ENCODE measurements at places on chromosomes 16 and 17.

- no peak for DNase-seq
Observed at GRCh38 chr16:51399908-51400670, 249.0 kb upstream of the SALL1 start.

DNA sequence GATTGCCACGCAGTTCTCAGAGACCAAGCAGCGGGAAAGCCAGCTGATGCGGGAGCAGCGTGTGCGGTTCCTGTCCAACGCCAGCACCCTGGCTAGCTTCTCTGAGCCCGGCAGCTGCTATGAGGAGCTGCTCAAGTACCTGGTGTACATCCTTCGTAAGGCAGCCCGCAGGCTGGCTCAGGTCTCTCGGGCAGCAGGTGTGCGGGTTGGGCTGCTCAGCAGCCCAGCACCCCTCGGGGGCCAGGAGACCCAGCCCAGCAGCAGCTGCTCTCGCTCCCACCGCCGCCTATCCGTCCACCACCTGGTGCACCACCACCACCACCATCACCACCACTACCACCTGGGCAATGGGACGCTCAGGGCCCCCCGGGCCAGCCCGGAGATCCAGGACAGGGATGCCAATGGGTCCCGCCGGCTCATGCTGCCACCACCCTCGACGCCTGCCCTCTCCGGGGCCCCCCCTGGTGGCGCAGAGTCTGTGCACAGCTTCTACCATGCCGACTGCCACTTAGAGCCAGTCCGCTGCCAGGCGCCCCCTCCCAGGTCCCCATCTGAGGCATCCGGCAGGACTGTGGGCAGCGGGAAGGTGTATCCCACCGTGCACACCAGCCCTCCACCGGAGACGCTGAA is 15.2 kb downstream of the CACNA1G start:
- DNase-seq = no peak

DNA sequence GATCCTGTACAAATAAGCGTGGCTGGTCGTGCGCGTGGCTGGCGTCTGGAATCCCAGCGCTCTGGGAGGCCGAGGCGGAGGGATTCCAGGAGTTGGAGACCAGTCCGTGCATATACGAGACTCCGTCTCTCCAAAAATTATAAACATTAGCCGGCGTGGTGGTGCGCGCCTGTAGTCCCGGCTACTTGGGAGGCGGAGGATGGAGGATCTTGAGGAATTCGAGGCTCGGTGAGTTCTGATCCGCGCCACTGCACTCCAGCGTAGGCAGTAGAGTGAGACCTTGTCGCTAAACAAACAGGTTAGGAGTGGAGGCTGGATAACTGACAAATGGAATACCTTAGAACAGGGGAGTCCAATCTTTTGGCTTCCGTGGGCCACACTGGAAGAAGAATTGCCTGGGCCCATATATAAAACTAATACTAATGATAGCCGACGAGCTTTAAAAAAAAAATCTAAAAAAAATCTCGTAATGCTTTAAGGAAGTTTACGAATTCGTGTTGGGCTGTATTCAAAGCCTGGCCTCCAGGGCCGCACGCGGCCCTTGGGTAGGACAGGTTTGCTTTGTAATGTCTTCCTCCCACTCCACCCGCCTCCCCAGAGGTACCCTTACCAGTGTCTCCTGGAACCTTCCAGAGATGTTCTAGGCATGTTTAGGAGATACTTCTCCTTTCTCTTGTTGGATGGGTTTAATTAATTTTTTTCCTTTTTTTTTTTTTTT is 909 bp upstream of the RSL1D1 start:
- no peak for DNase-seq

GRCh38 chr17:80917716-80918560 is 73.7 kb upstream of the CHMP6 start:
- DNase-seq = no peak

DNA sequence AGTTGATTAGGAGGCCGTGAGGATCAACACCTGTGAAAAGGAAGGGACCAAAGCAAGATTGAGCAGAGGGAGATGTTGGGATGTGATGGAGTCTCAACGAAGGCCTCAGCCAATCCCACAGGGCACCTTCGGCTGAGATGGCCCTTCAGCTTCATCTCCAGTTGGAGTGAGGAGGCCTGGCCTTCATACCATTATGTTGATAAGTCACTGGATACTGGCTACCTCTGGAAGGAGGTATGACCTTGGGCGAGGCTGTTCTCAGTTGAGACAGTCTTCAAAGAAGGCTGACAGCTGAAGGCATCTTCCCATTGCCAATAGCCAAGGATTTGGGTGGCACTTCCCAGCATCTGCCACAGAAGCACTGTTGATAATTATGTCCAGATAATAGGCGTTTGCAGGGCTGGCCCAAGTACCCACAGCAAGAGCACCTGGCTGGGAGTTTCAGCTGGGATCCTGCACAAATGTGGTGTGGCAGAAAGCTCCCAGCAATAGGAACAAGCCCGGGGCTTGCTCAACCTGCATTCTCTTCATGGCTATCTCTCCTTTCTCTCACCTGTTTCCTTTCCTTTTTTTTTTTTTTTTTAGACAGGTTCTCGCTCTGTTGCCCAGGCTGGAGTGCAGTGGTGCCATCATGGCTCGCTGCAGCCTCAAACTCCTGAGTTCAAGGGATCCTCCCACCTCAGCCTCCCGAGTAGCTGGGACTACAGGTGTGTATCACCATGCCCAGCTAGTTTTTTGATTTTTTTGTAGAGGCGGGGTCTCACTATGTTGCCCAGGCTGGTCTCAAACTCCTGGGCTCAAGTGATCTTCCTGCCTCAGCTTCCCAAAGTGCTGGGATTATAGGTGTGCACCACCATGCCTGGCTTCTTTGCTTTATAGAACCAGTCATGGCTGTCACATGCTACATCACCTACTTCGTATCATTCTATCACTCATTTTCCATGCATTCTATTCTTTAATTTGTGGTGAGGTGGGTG is 18.2 kb upstream of the MAP3K14 start:
- DNase-seq = no peak

- DNase-seq = no peak
Observed at GRCh38 chr17:49589577-49589927, 13.9 kb downstream of the NXPH3 start.

GRCh38 chr17:47192554-47192953 is 3.5 kb upstream of the CDC27 start:
- no peak for DNase-seq

DNA sequence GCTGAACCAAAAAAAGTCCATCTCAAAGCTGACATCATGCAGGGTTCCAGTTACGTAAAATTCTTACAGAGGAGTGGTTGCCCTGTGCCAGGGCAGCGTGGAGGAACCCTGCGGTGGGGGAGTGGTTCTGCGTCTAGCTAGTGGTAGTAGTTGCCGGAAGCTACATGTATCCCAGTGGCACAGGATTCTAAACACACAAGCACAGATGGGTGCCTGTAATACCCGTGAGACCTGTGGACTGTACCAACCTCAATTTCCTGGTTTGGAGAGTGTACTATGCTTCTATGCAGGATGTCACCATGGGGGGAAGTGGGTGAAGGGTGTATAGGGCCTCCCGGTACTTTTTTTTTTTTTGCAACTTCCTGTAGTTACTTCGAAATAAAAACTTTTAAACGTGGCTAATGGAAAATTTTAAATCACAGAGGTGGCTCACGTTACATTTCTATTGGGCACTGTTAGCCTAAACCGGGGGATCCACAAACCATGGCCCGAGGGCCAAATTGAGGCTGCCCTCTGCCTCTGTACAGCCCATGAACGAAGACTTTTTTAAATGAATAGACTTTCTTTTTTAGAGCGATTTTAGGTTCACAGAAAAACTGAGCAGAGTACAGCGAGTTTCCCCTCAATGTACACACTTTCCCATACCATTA is 38.5 kb downstream of the TBC1D16 start:
- DNase-seq = peak; percentile 45

DNA sequence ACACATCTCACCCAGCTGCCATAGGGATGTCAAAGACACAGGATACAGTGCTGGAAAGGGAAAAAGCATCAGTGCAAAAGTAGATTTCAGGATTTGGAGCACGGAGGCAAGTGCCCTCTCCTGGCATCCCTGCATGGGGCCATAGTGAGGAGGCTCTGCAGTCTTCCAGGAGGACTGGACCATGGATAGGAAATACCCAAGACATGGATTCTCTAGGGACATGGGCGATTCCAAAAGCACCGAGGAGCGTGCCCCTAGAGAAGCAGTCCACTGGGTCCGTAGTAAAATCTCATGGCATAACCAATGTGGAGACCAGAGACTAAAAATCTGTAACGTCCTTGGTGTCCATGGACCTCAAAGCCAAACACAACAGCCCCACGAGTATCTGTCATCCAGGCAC is 818.2 kb downstream of the KCNJ18 start:
- DNase-seq = no peak

- no peak for DNase-seq
Observed at GRCh38 chr17:57902800-57903759, 52.1 kb downstream of the CUEDC1 start.

DNA sequence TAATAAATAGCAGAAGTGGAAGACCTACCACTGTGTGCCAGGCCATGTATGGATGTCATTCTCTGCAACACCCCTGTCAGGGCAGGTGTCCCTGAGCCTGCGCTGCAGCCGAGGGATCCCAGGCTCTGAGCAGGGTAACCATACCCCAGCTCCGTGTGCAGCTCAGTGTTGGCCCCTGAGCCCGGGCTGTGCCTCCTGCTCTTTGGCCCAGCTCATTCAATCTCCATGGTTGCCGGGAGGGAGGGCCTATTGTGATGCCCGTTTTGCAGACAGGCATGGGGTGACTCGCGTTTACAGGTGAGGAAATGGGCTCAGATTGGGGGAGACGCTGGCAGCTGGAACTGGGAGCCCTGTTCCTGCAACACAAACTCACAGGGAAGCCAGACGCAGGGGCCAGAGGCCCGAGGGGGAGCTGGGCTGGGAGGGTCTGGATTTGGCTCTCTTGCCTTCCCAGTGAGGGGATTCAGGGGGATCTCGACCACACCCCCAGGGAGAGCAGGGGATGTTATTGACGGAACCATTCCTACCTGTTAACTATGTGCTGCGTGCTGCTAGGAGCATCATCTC is 190.5 kb downstream of the IRF8 start:
- DNase-seq = no peak

DNA sequence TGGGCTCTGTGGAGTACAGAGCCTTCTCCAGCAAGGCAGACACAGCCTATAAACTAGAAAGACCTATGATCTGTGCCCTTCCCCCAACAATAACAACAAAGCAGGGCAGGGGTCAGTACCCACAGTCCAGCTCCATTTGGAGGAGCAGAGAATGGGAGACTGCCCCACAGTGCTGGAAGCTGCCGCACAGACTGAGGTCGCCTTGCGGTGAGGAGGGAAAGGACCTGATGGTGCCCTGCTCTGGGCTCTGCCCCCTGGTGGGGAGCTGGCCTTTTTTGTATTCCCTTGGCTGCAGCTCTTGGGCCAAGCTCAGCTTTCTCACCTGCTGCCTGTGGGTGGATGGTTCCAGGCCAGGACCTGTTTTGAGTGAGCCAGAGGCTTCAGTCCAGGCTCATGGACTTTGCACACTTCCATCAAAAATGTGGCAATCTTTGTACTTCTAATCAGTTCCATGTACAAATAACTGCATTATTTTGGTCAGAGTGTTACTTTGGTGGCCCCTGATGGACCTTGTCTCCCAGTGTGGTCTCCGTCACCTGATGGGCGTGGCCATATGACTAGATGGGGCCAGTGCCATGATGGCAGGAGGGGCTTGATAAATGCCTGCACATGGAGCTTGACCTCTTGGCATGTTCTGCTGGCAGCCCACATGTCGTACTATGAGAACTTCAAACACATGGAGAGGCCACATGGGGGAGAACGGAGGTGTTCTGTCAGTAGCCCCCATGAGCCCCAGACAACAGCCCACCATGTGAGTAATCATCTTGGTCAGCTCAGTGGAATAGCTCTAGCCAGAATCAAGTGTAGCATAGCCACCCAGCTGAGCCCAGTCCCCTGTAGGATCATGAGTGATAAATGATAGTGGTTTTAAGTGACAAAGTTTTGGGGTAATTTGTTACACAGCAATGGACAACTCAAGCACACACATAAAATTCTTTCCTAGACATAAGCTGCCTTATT is 24.2 kb downstream of the B9D1 start:
- no peak for DNase-seq

DNA sequence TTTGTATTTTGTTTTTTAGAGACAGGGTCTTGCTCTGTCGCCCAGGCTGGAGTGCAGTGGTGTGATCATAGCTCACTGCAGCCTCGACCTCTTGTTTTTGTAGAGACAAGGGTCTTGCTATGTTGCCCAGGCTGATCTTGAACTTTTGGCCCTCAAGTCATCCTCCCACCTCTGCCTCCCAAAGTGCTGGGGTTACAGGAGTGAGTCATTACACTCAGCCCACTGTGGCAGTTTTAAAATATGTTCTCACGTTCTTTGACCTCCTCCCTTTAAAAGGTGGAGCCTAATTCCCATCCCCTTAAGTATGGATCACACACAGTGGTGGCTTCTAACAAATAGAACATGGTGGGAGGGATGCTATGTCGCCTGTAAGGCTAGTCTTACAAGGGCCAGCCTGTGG is 67.7 kb downstream of the ZDHHC7 start:
- DNase-seq = no peak

- DNase-seq = no peak
Observed at GRCh38 chr17:48215583-48216139, 108.1 kb downstream of the SNX11 start.

- no peak for DNase-seq
Observed at GRCh38 chr16:30005341-30006094, 5.3 kb downstream of the DOC2A start.

- DNase-seq = no peak
Observed at GRCh38 chr16:84851192-84852127, 31.7 kb downstream of the CRISPLD2 start.

GRCh38 chr16:78291604-78292003 is 192.2 kb downstream of the WWOX start:
- no peak for DNase-seq

GRCh38 chr16:89341279-89341678 is 123.8 kb downstream of the ZNF778 start:
- DNase-seq = no peak

Measured in activated naive CD4-positive, alpha-beta T cell (primary cell).